ENCODE measurements at places on chromosomes 1 and 21.

GRCh38 chr1:107920999-107921398 is 44.0 kb downstream of the VAV3 start:
- no peak for DNase-seq

DNA sequence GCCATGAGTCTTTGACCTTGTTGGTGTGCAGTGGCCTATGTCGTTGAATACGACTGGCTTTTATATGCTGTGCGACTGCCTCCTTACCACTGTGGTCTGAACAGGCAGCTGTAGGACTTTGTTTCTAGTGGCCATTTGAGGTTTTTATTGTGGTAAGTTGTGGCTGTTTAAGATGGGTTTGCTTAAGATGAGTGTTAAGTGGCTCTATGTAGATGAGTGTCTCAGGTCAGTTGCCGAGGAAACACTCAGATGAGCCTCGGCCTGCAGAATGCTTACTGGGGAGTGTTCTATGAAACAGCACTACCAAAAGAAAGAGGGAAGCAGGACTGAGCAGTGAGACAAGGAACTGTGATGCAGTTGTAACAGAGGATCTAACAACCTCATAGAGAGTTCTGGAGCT is 14.9 kb upstream of the CD1C start:
- no peak for DNase-seq

DNA sequence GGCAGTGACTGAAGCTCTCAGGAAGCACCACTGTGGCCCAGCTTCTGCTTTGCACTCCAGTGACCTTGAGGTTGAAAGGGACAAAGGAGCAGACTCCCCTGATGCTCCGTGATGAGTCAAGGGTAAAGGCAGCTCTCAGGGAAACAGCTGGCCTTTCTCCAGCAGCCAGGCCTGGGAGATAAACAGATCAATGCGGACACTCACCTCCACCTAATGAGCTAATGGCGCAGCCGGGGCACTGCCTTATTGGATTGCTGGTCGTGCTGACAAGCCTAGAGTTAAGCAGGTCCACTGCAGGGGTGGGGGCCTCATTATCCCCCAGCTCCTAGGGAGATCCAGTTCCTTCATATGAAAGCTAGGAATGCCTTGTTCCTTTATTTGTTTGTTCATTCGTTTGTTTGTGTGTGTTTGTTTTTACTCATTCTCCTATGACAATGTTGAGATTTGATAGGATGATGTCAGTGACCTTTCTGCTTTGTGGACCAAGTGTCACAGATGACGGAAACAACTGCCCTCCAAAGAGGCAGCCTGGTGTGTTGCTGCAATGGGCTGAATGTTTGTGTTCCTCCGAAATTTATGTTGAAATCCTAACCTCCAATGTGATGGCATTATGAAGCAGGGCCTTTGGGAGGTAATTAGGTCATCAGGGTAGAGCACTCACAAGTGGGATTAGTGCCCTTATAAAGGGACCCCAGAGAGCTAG is 141.4 kb upstream of the BEND5 start:
- no peak for DNase-seq

DNA sequence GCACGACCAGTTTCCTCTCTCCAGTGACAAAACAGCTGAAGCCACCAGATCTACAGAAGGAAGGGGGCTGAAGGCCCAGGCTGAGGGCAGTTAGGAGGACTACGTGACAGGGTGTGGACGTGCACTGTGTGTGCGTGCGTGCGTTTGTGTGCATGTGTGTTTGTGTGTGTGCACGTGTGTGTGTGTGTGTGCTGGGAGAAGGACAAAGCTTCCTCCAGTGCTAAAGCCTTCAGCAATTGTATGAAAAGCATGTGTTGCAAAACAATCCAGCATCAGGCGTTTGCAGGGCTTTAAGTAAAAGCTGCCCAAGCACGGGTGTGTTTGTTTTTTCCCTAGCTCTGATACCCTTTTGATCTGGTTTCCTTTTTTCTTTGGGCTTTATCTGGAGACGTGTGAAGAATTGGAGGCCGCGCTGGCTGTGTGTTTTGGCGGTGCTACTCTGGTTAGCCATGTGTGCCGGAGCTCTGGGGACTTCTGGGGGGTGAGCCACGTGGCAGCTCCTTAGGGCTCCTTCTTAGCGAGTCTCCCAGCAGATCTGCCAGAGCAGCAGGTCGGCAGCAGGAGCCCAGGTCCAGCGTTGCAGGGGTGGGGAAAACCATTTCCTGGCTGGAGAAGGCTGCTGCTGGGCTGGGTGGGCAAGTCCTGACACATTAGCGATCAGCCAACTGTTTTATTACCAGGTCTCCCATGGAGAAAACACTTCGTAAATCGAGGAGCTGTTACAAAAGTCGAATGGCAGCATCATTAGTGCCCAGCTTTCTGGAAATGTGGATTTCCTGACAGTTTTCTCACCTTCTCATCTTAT is 73.4 kb downstream of the UCK2 start:
- no peak for DNase-seq

- no peak for DNase-seq
These were observed at the start of gene LDLRAD1 for GRCh38 chr1:54017979-54018378. Gene LDLRAD1, minus strand, starts transcription at chr1:54018186. Its CDS starts 74 bp downstream, at chr1:54018112.

- DNase-seq, result no peak
These were observed 68.2 kb upstream of the TMPRSS2 start for GRCh38 chr21:41576013-41576615.

DNA sequence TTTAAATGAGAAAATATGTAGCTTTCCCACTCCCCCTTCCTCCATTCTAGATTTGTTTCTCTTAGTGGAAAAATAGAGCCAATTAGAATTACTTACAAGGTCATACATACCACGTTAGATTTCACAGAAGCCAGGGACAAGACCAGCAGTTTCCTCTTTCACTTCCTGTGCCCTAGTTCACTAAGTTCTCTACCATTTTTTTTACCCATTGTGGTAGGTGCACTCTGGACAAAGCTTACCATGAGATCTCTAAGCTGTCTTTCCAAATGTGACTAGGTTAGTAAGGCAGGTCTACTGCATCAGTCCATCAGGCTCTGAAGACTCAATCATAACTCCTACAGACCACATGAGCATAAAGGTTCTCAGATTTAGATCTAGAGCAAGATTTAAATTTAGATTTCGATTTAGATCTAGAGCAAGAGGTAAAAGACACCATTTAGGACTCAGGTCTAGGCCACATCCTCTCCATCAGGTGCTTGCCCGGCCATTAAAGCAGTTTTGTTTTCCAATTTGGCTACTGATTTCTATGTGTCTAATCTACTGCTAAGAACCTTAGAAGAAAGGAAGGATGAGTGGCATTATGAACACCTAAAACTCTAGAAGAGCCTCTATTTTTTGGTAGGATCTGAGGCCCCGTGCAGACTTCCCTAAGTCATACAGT is 235.3 kb downstream of the FAF1 start:
- DNase-seq, result no peak

GRCh38 chr1:117656202-117656641 is 50.4 kb downstream of the TENT5C start:
- DNase-seq, result no peak

DNA sequence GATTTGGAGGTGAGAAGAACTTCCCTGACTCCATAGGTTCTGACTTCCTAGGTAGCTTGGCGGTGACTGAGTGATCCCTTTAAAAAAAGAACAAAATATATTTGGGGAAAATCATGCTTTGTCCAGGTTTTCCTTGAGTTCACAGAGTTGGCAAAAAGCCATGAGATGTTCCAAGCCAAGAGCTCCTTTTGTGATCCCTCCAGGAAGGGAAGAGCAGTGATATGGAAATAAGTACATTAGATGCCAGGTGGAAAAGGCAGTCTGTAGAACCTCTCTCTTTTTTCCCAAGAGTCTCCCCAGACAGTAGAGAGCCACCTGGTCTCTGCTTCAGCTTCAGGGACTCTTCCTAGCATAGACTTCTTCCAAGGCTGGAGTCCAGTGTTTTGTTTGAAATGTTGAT is 10.2 kb downstream of the TLCD4 start:
- no peak for DNase-seq

GRCh38 chr21:42751866-42752265 is 98.4 kb downstream of the PDE9A start:
- no peak for DNase-seq

- DNase-seq, result no peak
These were observed 59.5 kb downstream of the ZBTB17 start for GRCh38 chr1:15916417-15916816.

GRCh38 chr21:42499444-42500112 is 3.6 kb upstream of the RSPH1 start:
- no peak for DNase-seq

DNA sequence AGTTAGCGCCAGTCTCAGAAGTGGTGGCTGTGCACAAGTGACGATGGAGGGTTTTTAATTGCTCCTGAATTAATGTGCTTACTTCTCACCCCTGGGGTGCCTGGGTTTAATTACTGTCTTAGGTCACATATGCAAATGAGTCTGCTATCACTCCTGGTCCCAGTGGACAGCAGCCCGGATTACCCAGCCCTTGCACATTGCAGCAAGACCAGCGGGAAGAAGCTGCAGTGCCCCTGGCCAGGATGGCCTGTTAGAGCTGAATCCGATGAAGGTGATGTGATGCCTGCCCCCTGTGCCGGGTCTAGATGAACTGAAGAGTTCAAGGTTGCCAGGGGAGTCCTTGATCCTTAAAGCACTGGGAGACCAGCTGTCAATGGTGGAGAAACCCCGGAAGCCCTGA is 24.2 kb downstream of the ENO1 start:
- DNase-seq, result no peak

- DNase-seq, result no peak
These were observed 80.8 kb upstream of the HNRNPU start for GRCh38 chr1:244945109-244945671.

DNA sequence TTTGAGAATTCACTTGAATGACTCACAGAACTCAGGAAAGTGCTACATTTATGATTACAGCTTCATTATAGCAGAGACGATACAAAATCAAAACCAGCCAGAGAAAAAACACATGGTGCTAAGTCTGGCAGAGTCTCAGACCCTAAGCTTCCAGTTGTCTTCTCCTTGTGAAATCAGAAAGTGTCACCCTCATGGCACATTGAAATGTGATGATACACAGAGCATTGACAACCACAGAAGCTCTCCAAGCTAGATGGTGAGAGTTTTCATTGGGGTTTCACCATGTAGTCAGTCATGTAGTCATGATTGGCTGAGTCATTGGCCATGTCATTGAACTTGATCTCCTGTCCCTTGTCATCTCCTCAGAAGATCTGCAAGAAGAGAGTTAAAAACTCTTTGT is 526.6 kb downstream of the MRPL39 start:
- DNase-seq, result no peak

GRCh38 chr1:3544040-3544977 is 67.0 kb downstream of the MEGF6 start:
- DNase-seq, result no peak
